ENCODE measurements at places on chromosomes 6 and 20.

DNA sequence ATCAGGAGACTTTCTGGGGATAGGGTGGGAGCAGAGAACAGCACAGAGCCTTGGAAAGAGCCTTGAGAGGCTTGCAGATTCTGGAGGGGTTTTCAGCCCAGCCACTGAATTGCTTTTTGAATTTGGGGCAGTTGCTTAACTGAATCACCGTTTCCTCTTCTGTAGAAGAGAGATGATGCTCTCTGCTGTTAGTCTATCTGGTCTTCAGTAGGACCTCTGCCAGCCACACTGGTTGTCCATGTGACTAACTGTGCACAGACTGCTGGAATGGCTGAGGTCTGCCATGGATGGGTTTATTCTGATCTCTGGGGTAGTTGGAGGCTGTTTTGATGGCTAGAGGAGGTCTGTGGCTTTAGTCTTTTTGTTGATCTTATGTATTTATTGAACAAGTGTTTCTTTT is 21.4 kb upstream of the PRDM1 start:
- DNase-seq = no peak

DNA sequence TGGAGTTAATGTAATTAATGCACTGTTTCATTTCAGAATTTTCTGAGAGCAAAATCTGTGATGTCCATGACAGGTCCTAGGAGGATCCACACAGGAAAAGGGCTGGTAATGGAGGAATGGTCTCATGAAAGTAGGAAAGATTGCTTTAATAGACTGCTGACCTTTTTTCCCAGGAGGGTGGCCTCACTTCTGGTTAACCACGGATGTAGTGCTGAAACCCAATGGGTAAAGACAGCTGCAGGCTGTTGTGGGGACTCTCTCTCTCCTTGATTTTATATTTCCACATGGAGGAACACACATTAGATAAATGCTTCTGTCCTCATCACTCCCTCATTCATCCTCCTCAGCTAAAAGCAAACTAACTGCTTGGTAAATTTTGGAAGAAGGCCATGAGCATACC is 23.6 kb upstream of the RIPOR2 start:
- no peak for DNase-seq

GRCh38 chr6:52577778-52578463 is 1.1 kb upstream of the TRAM2 start:
- no peak for DNase-seq

GRCh38 chr6:89781070-89782034 is 38.2 kb downstream of the MDN1 start:
- DNase-seq = no peak

- no peak for DNase-seq
Observed at GRCh38 chr6:161215876-161216615, 57.8 kb downstream of the AGPAT4 start.

DNA sequence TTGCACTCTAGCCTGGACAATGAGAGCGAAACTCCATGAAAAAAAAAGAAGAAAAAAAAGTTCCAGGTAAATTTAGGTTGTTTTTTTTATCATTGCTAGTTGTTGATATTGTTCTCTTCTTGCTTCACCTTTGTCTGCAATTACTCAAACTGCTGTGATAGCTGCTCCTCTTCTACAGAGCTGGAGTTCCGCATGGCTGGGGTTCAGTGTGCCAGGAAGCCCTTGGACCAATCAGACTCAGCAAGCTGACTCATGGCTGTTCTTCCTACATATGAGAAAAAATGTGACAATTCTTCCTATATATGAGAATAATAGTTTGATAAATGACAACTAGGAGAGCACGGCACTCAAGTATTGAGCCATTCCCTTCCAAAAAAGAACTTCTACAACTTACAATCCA is 28.4 kb downstream of the DPPA5 start:
- no peak for DNase-seq

GRCh38 chr6:65998544-65998943 is 291.5 kb upstream of the EYS start:
- DNase-seq = no peak

DNA sequence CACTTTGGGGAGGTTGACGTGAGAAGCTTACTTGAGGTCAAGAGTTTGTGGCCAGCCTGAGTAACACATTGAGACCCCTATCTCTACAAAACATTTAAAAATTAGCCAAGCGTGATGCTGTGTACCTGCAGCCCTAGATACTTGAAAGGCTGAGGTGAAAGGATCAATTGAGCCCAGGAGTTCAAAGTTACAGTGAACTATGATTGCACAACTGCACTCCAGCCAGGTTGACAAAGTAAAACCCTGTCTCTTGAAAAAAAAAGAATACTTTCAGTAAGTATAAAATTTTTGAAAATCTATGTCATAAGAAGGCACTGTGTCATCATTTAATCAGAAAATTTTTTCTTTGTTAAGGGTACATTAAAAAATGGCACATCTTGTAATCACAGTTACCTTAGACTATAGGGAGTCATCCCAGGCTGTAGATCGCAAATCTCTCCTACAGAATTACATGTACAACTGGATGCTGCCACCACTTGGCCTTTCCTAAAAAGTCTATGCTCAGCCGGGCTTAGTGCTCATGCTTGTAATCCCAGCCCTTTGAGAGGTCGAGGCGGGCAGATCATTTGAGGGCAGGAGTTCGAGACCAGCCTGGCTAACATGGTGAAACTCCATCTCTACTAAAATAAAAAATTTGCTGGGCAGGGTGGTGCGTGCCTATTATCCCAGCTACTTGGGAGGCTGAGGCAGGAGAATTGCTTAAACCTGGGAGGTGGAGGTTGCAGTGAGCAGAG is 17.0 kb upstream of the MRS2 start:
- DNase-seq = no peak

DNA sequence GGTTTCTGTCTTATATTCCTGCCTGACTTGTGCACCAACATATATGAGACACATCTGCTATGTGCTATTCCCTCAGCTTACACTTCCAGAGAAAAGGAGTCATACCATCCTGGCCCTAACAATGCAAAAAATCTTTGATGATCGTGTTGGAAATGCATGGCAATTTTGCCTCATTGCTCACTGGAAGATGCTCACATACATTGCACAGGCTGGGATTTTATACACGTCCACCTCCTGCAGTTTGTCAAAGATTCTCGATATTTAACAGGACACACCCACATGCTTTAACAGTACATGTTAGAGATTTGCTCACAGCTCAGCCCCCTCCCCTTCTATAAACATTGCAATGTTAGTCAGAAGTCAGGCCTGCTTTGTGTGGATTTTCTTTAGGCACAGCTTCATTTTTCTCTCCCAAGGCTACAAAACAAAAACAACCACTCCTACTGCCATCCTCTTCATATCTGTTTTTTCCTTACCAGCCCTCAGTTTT is 66.1 kb downstream of the ADGB start:
- DNase-seq = no peak

DNA sequence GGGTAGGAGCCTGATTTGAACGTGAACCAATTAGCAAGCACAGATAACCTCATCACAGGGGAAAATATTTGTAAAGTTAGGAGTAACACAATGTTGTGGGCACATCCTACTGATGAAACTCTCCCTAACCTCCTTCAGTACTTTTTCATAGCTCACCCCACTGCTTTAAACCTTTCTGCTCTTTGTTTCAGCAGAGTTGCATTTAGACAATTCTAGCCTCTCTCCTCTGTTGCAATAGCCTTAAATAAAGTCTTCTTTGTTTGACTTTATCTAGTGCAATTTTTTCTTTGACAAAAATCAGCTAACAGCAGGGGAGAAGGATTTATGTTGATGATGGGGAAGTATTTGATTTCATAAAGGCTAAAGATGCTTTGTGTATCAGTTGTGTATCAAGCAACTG is 14.1 kb downstream of the C6orf141 start:
- DNase-seq = no peak

GRCh38 chr6:74946961-74947360 is 258.9 kb downstream of the COL12A1 start:
- no peak for DNase-seq

DNA sequence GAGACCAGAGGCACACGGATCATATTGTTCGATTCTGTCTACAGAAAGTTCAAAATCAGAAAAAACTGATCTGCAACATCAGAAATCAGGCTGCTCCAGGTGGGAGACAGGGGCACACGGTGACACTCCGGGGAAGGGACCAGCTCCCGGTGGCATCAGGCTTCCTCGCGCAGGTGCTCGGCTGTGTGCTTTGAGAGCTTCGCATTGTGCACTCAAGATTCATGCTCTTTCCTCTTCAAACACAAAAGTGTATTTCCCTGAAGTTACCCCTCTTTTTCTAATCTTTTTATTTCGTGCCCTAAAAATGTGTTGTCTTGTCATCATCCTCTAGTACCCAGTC is 108.1 kb downstream of the DLL1 start:
- no peak for DNase-seq

DNA sequence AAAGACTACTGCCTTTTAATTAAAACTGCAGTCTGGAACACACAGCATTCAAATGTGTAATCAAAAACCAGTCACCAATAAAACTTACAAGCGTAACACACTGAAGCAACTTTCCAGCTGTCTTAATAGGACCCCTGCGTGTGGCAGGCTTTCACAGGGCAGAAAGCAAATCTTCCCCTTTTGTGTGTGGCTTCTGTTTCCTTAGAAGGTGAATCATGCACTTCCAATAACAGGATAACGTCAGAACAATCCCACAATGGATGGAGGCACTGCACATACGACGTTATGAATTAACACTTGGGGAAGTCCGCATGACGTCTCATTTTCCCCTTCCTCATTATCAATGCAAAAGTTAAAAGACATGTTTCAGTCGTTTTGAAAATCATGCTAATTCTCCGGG is 44.8 kb downstream of the INSM1 start:
- no peak for DNase-seq

DNA sequence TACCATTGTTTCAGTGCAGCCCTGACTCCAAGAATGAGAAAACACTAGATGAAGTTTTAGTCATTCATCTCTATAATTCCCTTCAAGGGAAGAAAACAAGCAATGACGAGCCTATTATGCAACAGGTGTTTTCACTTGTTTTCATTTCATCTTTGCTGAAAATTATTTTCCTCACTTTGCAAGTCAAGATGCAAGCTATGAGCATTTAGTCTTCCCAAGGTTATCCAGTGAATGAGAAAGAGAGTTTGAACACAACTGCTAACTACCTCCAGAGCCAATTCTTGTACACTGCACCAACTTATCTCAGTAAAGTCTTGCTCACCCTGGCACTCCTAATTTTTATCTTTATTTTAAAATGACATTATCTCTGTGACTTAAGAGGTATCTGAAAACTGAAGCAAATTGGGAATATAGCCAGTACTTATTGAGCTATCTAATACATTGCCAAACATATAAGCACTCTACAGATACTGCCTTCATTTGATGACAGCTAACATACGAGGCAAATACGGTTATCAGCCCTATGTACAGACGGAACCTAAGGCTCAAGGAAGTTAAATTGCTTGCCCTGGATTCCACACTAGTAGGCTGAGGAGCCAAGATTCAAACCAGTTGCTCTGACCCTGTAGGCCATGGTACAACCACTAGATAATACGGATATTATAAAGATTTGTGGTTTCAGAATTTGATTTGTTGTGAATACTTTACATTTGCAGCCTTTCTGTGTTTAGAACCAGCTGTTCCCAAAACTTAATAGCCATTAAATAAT is 36.8 kb downstream of the MOXD1 start:
- DNase-seq = no peak

DNA sequence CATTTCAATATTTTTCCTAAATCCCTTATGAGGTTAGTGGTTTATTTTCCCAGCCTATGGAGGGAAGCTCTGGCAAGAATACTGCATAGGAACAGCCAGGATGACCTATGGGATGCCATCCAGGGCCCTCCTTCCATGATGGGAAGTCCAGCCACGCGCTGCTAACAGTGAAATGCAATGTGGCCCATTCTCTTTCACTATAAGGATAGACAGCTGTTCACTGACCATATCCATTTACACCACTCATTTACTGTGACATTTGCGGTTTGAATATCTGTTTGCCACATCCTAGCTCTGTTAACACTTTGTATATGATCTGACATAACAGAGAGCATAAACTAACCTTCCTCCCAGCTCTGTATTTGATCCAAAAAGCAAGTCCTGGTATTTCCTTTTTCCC is 471.7 kb downstream of the CBLN4 start:
- DNase-seq = no peak

DNA sequence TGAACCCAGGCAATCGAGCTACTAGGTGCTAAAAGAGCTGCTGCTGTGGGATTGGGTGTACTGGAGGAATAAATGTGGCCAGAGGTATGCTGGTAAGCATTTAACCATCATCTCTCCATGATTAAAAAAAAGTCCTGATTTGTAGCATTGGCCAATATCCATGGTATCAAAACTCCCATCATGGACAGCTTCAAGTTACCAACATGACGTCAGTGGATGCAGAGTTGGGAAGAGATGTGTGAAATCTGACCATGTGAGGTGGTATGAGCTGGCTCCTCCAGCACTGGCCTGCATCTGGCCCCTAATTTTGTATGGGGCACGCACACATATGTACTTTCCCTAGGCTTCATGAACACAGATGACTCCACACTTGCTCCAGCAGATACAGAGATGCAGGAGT is 11.7 kb downstream of the BPIFB4 start:
- DNase-seq = no peak

- DNase-seq = no peak
Observed at GRCh38 chr6:49634092-49634835, 2.4 kb downstream of the RHAG start.

GRCh38 chr6:31725502-31726350 is 2.6 kb downstream of the MPIG6B start:
- no peak for DNase-seq

GRCh38 chr6:116812051-116812650 is 16.7 kb downstream of the GPRC6A start:
- DNase-seq = no peak

DNA sequence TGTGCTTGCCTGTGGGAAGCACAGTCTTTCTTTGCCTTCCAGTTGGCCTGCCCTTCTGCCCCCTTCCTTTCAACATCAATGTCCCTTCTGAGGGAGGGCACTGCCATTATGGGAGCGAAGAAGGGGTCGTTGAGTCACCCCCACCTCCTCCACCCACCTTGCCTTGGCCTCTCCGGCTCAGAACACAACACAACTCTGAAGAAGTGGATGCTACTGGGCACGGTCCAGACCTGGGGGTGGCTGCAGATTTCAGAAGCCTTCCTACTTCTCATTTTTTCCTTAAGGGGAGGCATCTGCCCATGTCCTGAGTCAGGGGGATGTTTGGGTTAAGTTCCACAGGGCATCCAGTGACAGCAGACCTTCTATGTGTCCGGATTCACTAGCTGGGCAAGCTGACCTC is 72.1 kb downstream of the GFOD1 start:
- no peak for DNase-seq

GRCh38 chr6:107957308-107957908 is 600 bp downstream of the SEC63 start:
- peak; percentile 64 for DNase-seq

GRCh38 chr20:23212464-23212995 is 126.4 kb upstream of the CD93 start:
- no peak for DNase-seq

GRCh38 chr6:105941621-105942412 is 144.3 kb upstream of the PRDM1 start:
- no peak for DNase-seq

GRCh38 chr6:118391086-118391485 is 157.0 kb upstream of the PLN start:
- no peak for DNase-seq

- no peak for DNase-seq
Observed at GRCh38 chr6:129708496-129709195, 1.3 kb downstream of the ARHGAP18 start.

GRCh38 chr6:107692351-107692750 is 131.8 kb downstream of the SCML4 start:
- DNase-seq = no peak

Data from urinary bladder (tissue), 4 donors.